ENCODE measurements at places on chromosomes 16 and 17. TPM values are rescaled to one million over a fixed set of nuclear protein-coding genes. Genes with fewer than 3 reads are reported as not detected.
A peak's percentile ranks its signal among the peaks of the same experiment; 100 is the strongest.

C16orf82 gene
- not detected for total RNA-seq

SMIM5 gene
- 0.16 TPM for total RNA-seq

ABAT gene
- 4.8 TPM for total RNA-seq

MYH2 gene
- total RNA-seq = not detected

DNA sequence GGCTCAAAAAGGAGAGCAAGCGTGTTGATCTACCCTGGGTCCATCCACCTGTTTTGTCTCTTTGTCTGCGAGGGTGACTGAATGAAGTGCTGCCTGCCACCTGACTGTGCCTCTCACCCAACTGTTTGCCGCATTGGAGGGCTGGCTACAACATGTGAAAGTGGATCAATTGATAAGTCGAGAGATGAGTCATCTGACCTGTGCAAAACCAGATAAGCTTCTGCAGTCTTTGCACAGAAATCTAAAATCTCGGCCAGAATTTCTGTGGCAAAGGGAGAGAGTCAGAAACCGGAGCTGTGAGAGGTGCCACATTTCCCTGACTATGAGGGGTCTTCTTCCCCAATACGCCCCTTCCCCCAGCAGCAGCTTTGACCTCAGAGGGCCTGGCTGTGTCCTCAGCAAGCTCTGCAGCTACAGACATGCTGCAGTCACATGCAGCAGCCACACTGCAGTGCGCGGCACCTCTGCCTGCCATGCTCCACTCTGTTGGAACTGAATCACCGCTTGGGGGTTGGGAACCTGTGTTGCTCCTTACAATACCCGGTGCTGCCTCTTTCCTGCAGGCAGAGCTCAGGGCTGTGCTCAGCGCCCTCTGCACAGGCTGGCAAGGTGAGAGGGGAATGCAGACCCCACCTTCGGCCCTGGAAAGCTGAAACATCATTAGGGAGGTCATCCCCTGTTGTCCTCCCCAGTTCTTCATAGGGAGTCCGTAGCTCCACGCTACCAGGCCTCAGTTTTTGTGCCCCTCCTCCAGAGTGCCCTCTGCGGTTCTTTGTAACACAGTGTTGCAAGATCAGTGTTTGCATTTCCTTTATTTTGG lies 16.2 kb upstream of the HAS3 start:
- peak overlapping the region; percentile 9 for H3K4me3 ChIP-seq
- peaks cover 8% of the 10 kb centered on the region for H3K4me1 ChIP-seq
- H3K27ac ChIP-seq = no peak overlapping the region
